ENCODE measurements at places on chromosomes 3 and 15.

- no peak for DNase-seq
Observed at GRCh38 chr15:66670175-66670574, 31.9 kb upstream of the SMAD6 start.

- no peak for DNase-seq
Observed at GRCh38 chr3:183502237-183503181, 53.0 kb downstream of the KLHL6 start.

DNA sequence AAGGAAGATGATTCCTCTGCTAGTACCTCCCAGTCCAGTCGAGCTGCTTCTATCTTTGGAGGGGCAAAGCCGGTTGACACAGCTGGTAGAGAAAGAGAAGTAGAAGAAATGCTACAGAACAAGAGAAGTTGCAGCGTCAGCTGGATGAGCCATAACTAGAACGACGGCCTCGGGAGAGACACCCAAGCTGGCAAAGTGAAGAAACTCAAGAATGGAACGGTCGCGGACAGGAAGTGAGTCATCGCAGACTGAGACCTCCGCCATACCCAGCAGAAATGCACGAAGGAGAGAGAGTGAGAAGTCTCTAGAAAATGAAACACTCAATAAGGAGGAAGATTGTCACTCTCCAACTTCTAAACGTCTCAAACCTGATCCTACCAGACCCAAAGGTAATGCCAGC, 19.0 kb upstream of the PARP14 start:
- no peak for DNase-seq

- no peak for DNase-seq
Observed at GRCh38 chr3:62615258-62615849, 242.0 kb upstream of the FEZF2 start.

- no peak for DNase-seq
Observed at GRCh38 chr15:58063614-58064013, 1.9 kb downstream of the ALDH1A2 start.

DNA sequence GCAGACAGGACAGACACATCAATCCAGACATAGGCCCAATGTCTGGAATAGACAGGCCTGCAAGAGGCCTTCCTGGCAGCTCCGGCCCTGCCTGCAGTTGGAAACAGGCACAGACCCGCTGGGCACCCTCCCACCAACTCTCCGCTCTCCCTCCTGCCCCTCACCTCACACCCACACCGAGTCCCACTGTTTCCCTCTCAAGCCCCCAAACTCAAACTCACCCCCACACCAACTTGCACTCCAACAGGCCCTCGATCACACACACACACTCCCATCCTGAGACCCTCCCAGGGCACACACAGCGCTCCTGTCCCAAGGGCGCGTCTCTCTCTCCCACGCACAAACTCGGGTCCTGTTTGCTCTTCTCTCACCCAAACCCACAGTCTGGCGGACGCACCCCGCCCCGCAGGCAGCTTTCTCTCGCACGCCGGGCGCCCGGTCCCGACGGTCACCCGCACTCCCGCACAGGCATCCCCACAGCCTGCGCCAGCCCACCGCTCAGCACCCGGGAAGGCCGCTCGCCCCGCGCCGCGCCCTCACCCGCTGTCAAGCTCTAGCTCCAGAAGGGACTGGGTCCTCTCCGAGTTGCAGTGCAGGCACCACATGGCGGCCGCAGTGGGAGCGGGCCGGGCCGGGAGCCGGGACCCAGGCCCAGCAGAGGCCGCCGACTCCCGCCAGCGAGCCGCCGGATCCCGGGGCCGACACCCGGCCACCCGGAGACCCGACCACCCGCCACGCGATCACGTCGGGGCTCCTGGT, 106.2 kb downstream of the IQSEC1 start:
- DNase-seq, result no peak

DNA sequence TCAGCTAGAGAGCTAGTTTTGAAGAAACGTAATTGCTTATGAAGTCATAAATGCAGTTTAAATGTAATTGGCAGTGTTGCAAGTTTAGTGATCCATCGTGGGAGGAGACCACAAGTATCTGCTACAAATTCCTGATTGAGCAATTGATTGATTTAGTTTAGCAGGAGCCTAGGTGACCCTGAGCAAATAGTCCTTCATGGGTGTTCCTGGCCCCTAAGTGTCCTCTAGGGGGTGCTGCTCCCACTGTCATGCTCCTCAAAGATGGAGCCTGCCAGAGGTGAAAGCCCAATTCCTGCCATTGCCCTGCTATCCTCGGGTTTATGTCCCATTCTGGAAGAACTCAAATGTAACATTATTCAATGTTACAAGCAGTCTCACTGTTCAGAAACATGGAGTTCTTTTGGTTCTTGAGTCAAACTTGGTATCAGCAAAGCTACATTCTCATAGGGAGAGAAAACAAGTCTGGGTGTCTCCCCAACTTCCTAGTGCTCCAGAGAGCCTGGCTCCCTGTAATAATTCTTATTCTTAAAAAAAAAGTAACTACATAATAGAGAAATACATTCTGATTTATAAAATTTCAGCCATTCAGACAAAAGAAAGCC, 29.8 kb upstream of the SENP5 start:
- DNase-seq, result peak; percentile 53

DNA sequence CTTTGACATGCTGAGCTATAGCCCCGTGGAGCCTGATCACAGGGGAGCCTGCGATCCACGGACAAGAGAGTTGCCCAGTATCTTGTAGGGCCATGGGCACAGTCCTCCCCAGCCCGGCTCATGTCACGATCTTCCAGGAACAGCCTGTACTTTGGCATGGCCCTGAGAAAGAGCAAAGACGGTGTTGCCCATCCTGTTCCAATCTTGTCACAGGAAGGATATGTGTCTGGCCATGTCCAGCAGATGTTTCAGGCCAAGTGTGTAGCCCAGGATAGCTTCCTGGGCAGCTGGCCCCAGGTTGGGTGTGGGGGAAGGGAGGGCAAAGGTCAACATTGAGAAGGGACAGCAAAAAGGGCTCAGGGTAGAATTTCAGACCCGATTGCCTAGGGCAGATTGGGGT, 17.0 kb upstream of the RPL29 start:
- DNase-seq, result no peak

DNA sequence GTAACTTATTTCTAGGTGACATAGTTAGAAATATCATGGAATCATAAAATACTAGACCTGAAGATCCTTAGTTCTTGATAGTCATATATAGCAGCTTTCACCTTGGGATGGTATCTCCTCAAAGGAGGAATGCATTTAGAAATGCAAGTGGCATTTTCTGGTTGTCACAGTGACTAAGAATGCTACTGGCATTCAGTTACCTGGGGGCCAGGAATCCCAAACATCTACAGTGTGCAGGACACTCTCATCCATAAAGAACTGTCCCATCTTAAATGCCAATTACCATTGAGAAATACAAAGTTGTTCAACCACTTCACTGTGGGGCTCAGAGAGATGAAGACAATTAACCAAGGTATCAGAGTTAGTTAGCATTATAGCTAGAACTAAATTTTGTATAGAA, 36.7 kb downstream of the MYH15 start:
- DNase-seq, result no peak

GRCh38 chr15:68268405-68268804, 9.1 kb upstream of the FEM1B start:
- no peak for DNase-seq

DNA sequence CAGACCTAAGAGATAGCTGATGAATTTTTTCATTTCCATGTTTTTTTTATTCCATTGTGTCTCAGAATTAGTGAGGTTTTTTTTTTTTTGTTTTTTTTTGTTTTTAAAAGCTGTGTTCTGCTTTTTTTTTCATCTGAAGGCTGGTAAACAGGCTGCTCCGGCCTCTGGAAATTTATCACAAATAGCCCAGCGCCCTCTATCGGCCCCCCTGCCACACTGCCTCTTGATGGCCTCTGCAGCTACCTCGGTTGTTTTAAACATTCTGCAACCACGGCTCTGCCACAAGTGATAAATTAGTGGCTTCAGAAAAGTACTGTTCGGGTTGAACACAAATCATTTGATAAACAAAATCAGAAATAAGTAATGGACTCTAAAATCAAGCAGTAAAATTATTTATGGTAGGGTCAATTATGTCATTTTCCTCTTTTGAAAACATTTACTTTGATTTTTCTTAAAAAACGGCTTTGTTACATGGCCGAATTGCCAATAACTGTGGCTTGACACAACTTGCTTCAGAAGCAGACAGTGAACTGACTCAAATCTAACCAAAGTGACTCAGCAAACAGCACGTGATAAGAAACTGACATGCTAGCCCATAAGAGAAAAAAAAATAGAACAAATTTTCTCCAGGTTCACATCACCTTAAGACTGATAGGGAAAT, 87.8 kb downstream of the RSL24D1 start:
- peak; percentile 32 for DNase-seq

DNA sequence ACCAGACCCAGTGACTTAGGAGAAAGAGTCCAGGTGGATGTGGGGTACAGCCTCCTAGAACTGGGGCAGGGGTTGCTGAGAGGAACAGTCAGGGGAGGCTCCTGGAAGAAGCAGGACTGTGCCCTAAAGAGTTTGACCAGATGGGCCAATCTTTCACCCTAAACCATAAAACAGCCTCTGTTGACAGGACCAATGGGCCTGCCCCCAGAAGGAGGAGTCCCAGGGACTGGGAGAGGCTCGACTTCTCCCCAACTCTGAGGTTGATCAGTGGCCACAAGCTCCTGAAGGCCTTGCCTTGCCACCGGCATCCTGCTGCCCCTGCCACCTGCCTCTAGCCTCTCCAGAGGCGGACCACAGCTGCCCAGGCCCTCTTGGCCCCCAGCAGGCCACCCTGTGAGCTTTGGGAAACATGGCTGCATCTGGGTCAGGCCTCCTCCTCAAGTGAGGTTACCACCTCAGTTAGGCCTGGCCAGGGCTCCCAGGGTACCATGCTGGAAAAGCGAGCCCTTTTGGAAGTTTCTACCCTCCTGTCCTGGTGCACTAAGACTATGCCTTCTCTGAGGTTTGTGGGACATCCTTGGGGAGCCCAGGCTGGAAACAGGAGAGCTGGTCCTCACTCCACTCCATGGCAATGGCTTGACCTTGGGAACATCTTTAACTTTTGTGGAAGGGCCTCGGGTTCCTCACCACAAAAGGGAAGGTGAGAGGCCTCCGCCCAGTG, 2.8 kb downstream of the VIPR1 start:
- DNase-seq, result no peak

DNA sequence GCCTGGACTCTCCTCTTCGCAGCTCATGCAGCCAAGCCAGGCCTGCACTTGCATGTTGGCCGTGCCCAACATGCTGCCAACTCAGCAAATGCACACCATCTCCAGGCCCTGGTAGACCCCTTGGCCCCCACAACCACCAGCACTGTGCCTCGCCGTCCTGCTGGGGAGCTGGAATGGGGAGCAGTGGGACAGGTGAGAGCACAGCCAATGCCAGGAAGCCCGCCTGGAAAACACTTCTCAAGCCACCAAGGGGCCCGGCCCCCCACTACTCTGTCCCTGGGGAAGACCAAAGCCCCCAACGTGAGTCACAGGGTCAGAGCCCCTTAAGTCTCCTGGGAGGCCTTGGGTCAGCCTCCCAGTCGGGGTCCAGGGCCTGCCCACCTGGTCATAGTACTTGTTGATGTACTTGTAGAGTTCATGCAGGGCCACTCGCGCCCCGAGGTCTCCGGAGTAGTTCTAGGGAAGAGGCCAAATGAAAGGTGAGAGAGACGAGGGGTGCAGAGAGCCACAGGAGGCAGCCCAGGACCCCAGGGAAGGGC, 24.5 kb downstream of the PLXNB1 start:
- DNase-seq, result no peak

GRCh38 chr15:75468913-75469598, 17.6 kb upstream of the SIN3A start:
- no peak for DNase-seq

GRCh38 chr3:59300733-59301132, 250.9 kb upstream of the CFAP20DC start:
- DNase-seq, result no peak

DNA sequence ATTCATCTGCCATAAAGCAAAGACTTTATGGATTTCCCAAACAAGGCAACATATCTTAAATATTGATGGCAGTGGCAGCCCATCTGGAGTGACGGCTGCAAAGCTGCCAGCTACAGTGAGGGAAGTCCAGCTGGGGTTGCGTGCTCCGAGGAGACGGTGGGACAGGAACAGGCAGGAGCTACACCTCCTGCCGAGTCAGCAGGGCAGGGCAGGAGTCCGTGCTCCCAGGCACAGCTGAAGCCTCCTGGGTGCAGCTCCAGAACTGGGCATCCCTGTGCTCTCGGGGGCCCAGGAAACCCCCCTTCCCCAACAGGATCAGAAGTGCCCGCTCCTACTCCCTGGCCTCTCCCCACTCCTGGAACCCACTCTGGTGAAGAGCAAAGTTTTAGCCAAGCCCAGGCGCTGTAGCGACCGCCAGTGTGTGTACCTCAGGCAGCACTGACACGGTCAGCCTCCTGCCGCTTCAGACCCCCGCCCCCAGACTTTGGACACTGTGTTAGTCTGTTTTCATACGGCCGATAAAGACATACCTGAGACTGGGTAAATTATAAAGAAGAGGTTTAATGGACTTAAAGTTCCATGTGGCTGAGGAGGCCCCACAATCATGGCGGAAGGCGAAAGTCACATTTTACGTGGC, 556.4 kb upstream of the CCDC54 start:
- no peak for DNase-seq

GRCh38 chr15:77852241-77853007, 219.7 kb upstream of the LINGO1 start:
- DNase-seq, result no peak

DNA sequence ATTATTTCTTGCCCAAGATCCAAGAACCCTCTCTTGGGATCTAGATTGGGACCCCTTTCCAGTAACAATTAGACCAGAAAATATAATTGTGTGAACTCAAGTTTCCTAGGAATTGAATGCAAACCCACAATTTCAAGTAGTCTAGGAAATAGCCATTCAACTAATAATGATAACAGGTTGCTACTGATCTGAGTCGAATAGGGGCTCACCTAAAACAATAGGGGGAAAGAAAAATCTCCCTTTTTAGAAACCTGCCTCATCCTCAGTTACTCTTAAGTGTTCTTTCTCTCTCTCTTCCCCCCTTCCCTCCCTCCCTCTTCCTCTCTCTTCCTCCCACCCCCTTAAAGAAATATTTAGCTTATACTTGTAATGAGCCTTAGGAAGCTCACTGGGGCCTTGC, 555.3 kb downstream of the IGSF11 start:
- no peak for DNase-seq

DNA sequence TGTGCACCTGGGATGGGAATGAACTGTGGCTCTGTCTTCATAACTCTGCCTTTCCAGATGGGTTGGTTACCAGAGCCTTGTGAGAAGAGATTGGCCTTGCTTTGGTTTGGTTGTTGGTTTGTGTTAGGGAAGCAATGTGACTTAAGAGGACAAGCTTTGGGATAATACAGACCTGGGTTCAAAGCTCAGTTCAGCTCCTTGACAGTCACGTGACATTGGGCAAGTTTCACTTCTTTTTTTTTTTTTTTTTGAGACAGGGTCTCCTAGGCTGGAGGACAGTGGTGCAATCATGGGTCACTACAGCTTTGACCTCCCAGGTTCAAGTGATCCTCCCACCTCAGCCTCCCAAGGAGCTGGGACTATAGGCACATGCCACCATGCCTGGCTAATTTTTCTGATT, 42.7 kb downstream of the CORO2B start:
- no peak for DNase-seq

- DNase-seq, result no peak
Observed at GRCh38 chr3:40911264-40911663, 288.0 kb upstream of the CTNNB1 start.

GRCh38 chr3:71887256-71887655, 102.3 kb upstream of the PROK2 start:
- no peak for DNase-seq
